ENCODE measurements at places on chromosomes 11 and 22.

- DNase-seq: no peak
These were observed 13.7 kb downstream of the ZBTB16 start for GRCh38 chr11:114073007-114073827.

DNA sequence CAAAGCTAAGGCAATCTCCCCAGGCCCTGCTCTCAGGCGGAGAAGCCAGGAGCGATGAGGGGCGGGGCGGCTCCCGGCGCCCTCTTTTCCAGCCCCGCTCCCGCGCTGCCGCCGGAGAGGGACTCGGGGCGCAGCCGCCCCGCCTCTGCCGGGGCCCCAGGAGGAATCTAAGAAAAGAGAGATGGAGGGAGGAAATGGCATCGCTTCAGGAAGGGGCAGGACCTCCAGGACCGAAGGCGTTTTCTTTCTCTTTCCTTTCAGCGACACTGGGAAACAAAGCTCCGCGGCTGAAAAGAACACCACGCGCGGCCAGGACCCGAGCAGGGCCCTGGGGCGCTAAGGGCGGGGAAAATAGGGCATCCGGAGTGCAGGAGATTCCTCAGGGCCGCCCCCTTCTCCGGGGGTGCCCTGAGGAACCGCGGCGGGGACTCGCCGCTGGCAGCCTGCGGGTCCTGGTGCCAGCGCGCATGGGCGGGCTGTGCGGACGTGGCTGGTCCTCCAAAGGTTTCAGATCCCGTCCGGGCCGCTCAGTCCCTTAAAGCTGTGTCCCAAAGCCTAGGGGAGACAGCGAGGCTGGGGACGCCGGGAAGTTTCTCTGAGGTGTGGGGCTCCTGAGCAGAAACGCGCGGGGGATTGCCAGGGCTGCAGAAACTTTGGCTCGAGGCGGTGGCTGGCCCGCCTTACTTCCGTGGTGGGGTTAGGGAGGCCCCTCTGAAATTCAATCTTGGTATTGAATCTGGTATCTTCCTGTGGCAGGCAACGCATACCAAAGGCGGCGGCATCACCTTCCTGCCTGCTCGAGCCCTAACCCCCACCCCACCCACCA, 2.8 kb upstream of the BSX start:
- DNase-seq: peak; percentile 27

DNA sequence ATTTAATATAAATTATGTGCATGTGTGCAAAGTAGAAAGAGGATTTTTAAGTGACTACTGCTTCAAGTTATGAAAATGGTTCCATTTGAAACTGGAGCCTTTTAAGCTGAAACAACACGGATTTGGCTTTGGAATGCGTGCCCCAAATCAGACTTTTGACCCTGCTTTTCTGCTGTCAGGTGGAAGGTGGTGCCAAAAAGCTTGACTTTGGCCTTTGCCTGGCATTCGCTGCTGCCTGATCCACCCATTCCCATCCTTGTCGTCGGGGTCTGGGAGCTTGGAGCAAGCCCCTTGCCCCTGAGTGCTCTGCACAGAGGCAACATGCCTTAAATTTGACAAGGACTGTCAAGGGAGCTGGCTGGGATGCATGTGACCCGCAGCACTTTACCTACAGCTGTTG, 335.3 kb upstream of the SYN3 start:
- no peak for DNase-seq

- no peak for DNase-seq
These were observed 80.3 kb upstream of the SHISAL1 start for GRCh38 chr22:44393066-44393465.

DNA sequence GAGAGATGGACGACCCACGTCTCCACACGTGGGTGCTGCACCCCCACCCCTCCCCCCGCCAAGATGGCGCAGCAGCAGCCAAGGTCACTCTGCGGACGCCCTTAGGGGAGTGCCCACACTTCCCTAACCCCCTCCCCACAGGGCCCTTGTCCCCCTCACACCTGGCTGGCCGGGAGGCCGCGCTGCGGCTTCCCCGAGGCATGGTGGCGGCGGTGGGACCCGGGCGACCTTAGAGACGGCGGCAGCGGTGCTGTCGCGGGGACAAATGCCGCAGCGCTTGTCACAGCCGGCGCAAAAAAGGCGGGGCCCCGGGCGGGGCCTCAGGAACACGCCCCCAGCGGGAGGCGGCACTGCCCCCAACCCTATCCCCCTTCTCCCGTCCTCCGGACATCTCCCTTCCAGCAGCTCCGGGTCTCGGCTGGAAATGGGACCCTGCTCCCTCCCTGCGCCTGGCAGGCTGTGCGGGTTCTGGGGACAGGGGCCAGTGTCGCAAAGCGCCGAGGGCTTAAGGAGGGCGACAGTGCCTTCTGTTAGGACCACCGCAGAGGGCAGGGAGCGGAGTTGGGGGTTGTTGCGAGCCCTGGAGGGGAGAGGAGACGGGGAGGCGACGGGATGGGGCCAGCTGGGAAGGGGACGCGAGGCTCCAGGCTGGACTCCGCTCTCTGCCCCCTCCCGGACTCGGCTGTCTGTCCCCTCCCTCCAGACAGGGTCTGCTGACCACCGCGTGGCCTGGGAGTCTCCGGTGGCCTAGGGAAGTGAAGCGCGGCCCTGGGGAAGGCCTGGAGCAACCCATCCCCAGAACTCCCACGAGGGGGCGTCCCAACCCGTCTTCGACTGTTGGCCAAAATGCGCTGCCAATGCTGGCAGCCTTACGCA, at the start of gene CHCHD10:
Gene CHCHD10, minus strand, starts transcription at position 300 of the 876 bp plus-strand sequence. Its CDS starts 98 bp downstream, at position 202.
- peak; percentile 70 for DNase-seq

GRCh38 chr11:59859673-59860072, 6.6 kb downstream of the TCN1 start:
- no peak for DNase-seq

- DNase-seq: no peak
These were observed 22.4 kb upstream of the CAPRIN1 start for GRCh38 chr11:34029176-34029575.

DNA sequence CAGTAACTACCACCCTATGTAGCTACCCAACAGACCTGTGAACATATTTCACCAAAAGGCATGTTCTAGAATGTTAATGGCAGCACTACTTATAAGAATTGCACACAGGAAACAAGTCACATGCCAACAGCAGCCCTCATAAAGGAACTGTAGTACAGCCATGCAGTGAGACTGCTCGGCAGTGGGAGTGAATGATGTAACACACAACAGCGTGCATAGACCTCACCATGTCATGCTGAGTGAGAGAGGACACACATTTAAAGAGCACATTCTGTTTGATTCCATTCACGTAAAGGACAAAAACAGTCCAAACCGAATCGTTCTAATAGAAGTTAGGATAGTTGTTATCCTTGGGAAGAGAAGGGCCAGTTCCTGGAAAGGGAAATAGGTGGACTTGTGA, 27.2 kb upstream of the KIRREL3 start:
- DNase-seq: no peak

DNA sequence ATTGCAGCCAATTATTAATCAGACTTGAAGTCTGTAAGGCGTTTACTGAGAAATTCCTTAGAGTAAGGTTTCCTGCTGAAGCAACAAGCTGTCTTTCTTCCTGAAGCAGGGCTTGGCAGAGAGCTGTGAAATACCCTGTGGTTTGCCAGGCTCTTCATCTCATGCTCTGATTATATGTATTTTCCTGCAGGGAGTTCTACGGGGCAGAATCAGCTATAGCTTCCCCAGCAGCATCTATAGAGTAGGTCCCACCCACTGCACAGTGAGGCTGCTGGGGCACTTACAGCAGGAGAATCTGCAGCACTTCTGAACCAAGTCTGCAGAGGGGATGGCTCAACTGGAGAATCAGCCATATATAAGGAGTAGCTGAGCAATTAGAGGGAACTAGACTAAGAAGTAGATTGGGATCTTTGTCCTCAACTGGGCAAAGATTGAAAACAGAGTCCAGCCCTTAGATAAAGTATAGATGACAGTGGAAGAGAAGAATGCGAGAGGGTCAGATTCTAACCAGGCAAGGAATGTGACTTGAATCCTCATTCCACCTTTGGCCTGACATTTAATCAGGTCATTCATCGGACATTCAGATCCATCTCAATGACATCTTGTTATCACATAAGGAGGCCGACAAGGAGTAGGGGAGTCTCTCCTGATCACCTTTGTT, 37.6 kb downstream of the CNTF start:
- peak; percentile 32 for DNase-seq

- no peak for DNase-seq
These were observed 53.8 kb upstream of the DRD2 start for GRCh38 chr11:113528982-113529381.

DNA sequence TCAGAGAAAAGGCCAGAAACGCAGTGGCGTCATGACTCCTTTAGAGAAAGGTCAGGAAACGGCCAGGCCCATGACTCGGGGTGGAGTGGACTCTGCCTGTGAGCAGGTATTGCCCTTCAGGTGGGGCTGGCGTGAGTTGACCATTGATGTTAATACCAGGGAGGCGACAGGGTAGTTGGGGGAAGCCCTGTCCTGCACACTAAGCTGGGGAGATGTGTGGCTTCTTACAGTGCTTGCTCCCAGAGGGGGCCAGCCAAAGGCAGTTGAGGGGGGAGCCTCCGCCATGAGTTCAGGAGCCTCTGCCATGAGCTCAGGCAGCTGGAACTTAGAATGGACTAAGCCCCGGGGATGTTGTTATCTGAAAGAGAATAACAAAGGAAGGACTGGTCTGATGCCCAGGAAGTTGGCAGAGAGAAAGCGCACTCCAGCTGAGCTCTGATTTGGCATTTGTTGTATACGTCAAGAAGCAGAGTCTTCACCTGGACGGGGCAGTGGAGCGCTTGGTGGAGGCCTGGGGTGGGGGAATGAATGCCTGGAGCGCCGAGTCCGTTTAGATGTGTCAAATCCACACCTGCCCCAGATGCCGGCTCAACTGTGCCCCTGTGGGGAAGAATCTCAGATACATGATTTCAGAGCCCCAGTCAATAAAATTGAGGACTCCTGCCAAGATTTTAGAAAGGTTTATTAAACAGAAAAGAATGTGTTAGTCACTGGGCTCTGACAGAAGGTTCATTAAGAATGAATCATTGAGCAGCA, 222.5 kb downstream of the TBC1D22A start:
- peak; percentile 62 for DNase-seq

DNA sequence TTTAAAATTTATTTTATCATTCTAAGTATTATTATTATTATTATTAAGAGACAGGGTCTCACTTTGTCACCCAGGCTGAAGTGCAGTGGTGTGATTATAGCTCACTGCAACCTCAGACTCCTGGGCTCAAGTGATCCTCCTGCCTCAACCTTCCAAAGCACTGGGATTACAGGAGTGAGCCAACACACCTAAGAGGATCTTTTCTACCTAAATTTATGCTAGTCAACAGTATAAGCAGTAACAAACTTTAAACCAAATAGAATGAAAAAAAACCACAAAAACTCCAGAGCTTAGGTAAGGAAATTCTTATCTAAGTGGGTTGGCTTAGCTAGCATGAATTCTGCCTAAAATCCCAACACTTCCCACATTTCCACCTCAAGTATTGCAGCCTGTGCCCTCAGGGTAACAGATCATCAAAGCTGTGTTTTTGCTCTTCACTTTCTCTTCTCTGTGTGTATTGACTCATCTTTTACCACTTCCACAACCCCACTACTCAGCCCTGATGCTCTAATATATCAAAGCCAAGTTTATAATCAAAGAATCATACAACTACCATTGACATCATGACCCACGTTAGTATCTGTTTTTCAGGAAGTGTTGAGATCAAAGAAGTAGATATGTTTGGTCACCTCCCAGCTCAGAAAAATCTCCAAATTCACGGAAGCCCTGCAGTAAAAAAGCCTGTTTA, 93.7 kb upstream of the SPON1 start:
- peak; percentile 30 for DNase-seq

DNA sequence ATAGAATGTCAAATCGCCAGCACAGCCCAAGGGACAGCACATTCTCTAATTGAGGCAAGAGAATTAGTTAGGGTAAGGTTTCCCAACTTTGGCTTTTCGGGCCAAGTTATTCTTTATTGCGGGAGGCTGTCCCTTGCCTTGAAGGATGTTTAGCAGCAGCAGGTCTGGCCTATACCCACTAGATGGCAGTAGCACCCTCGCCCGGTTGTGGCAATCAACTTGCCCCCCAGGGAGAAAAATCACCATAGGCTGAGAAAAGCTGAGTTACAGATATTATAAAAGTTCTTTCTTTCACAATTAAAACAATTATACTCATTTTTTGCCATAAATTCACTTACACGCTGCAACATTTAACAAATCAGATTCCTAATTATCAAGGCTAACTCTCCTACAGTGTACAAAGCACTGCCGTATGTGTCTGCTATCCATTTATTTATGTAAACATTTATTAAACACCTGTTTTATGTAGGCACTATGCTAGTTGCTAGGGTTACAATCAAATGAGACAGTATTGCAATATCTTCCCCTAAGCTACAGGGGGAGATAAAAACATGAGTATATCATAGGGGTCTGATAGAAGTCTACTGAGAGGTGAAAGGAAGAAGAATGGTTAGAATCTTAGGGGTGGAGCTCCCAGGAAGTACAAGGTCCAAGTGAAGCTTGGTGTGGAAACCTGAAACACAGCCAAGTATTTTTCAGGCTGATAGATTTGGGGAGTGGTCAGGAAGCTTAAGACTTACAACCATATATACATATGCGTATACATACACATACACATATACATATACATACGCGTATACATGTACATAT, 452.3 kb downstream of the RAB38 start:
- peak; percentile 28 for DNase-seq

- no peak for DNase-seq
These were observed 72.1 kb downstream of the ELFN2 start for GRCh38 chr22:37355174-37355573.

- no peak for DNase-seq
These were observed 327 bp upstream of the MED17 start for GRCh38 chr11:93783765-93784144.

DNA sequence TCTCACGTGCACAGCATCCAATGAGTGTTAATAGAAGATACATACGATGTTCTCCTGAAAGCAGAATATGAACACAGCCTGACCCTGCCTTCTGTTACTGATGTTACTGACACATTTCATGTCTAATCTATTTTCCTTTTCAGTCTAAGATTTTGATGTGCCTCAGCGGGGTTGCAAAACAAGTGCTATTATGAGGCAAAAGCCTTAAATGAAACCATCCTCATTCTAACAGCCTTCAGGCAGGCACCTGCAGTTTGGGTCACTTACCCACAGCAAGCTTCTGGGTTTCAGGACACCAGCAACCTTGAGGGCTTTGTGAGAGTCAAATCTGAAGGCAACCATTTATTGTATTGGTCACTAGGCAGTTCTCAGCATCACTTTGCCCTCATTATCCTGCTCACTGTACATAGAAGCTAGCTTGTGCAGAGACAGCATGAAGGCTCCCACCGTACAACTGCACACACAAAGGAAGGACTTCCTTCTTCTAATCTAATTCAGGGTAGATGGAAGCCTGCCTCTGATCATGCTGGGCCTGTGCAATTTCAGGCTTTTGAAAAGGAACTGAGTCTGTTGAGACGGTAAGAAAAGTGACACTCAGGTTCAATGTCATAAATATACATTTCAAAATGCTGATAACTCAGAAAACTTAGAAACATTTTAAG, 183.2 kb upstream of the PITPNB start:
- no peak for DNase-seq

DNA sequence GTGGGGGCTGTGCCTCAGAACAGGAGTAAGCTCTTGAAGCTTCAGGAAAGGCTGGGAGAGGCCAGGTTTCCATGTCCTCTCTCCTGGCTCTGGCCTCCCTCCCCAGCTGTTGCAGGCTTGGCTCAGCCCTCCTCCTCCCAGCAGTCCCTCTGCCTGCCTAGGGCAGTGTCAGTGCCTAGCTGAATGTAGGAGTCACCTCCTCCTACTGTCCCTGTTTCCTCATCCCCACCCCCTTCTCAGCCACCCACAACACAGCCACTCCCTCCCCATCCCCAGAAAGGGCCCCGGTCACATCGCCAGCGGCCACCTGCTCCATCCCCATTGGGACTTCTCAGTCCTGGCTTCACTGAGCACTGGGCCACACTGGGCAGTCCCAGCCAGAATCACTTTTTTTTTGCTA, 2.9 kb upstream of the FBLN1 start:
- no peak for DNase-seq

All from kidney tubule cell (primary cell).